Lung microvascular endothelial cell (primary cell): ENCODE measurements at places on chromosomes 5 and 9. TPM values are rescaled to one million over a fixed set of nuclear protein-coding genes. Genes with fewer than 3 reads are reported as not detected.

Gene ADCY2
- total RNA-seq, result not detected in 2 replicates

DNA sequence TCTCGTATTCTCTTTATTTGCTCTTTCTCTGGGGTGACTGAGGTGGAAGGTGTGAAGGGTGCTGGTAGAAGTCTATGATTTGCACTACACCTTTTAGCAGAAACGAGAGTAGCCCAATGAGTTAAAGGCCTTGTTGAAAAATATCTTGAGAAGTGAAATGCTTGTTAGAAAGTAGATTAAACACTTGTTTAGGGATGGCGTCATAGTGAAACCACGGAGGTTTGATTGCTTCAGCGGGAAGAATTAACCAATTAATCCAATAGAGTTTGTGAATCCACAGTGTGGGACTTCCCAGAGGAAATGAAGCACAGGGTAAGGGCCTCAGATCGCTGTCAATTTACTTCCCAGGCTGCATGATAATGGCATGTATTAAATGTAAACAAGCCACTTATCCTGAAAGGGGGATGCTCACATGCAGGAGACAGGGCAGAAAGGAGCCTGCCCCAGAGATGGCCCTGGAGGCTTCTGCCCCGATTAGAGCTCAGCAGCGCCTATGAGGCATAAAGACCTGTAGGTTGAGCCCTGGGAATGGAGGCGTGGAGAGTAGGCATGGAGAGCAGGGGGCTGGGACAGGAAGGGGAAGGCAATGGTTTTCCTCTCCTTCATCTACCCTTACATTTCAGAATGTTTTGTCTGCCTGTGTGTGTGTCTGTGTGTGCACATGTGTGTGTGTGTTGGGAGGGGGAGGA is 1.5 kb downstream of the FAM170A start:
- no peak for DNase-seq

- no peak for DNase-seq
These were observed 154.1 kb downstream of the PCSK1 start for GRCh38 chr5:96278981-96279380.

DNA sequence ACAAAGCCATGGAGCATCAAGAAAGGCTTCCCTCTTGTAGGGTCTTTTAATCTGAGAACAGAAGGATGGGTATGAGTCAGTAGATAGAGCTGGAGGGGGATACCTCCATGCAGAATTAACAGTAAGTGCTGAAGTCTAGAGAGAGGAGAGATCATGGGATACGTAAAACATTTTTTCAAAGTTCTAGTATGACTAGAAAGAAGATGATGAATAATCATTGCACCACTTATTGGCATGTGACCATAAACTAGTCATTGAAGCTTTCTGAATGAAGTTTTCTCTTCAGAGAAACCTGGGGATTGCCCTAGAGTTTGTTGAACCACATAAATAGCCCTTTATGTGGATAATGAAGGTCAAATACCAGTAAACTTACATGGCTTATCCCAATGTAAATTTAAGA is 48.6 kb upstream of the PTPRD start:
- no peak for DNase-seq

- DNase-seq, result no peak
These were observed 264.3 kb upstream of the ADCY2 start for GRCh38 chr5:7131680-7132079.

- no peak for DNase-seq
These were observed 178.2 kb downstream of the ZDHHC21 start for GRCh38 chr9:14515049-14515448.

GRCh38 chr5:80884929-80885328 is 75.2 kb upstream of the RASGRF2 start:
- no peak for DNase-seq
